ENCODE measurements at places on chromosomes 7 and 10.
A peak's percentile ranks its signal among the peaks of the same experiment; 100 is the strongest.

GRCh38 chr7:112082306-112082705, 123.9 kb downstream of the DOCK4 start:
- DNase-seq, result no peak

GRCh38 chr10:33706746-33707145, 372.3 kb upstream of the NRP1 start:
- no peak for DNase-seq

DNA sequence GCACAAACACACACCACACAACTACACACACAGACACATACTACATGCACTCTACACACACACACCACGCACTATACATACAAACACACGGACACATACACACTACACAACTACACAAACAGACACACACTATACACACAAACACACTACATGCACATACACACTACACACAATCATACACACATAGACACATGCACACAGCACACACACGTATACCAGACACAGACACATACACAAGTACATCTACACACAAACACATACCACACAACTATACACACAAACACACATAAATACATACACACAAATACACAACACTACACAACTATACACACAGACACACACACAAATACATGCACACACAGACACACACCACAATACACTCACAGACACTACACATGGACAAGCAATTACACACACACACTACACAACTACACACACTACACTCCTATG, 4.6 kb downstream of the GPR15LG start:
- no peak for DNase-seq

DNA sequence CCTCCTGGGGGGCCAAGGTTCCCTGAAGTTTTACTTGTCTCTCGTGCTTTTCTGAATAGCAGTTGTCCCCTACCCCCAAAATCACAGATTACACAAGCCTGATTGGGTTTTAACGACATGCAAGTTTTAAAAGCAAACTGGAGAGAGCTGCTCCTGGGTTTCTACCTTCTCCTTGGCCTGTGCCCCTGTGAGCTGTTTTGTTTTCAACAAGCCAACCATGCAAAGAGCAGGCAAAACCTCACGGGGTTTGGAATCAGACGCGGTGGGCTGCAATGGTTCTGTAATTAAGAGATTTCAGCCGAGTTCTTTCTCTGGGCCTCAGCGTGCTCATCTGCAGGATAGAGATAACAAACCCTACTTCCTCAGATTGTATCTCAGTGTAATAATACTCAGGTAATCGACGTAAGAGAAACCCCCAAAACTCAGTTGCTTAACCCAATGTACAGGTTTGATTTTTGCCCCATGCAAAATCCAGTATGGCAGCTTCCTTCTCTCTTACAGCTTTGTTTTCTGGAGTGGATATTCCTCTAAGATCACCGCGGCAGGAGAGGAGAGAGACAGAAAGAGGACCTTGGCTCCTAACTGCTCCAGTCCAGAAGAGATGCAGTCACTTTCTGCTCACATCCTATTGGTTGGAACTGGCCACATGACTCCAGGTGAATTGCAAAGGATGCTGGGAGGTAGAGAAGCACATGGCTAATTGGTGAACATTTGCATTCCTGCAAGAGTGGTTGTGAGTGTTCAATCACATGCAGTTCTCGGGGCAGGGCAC, 42.0 kb downstream of the MYL10 start:
- DNase-seq, result no peak

DNA sequence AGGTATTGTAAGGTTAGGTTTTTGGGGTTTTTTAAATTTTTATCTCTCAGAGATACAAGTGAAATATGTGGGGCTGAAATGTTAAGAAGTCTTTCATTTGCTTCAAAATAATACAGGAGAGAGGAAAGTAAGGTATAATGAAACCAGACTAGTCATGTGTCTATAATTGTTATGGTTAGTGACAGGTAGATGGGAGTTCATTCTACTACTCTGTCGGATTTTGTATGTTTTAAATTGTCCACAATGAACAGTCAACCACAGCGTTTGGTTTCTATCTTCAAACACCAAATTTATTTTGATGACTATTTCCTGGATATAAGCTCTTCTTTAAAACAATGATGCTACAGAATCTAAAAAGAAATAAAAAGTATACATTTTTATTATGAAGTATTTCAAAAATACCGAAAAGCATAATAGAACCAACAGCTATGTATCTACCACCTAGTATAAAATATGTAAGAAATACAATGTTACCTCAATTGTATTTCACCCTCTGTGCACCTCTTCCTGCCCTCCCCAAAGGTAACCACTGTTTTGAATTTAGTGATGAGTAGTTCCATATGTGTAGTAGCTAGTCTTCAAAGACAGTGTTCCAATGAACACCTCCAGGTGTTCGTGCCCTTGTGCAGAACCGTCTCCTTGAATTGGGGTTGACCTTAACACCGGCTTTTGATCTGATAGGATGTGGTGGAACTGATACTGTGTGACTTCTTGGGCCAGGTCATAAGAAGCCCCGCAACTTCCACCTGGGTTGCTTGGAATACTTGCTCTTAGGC, 74.8 kb upstream of the CDK1 start:
- no peak for DNase-seq

GRCh38 chr10:84329196-84329611, 815 bp downstream of the CCSER2 start:
- DNase-seq, result peak; percentile 14

- DNase-seq, result no peak
These were observed 395.7 kb upstream of the FOXK1 start for GRCh38 chr7:4286351-4286750.

GRCh38 chr7:87564296-87564963, 36.3 kb downstream of the ABCB1 start:
- peak; percentile 10 for DNase-seq

GRCh38 chr10:32923849-32924248, 34.2 kb downstream of the ITGB1 start:
- no peak for DNase-seq

GRCh38 chr7:4775848-4776623, 613 bp downstream of the AP5Z1 start:
- no peak for DNase-seq

- DNase-seq, result no peak
These were observed 300.9 kb downstream of the NEBL start for GRCh38 chr10:20596065-20596755.

GRCh38 chr7:131945313-131945911, 389.0 kb upstream of the PODXL start:
- peak; percentile 62 for DNase-seq

DNA sequence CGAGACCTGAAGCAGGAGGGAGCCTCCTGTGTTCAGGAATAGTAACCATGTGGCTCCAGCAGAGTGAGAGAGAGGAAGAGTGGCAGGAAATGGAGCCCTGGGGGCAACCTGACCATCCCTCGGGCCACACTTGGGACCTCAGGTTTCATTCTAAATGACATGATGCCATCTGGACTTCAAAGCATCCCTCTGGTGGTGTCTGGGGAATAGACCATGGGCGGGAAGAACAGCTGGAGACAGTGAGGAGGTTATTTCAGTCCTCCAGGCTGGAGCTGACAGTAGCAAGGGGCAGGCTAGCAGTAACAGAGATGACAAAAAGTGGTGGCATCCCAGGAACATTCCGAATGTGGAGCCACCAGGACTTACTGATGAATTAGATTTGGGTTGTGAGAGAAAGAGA, 44.8 kb downstream of the AKR1B1 start:
- no peak for DNase-seq

DNA sequence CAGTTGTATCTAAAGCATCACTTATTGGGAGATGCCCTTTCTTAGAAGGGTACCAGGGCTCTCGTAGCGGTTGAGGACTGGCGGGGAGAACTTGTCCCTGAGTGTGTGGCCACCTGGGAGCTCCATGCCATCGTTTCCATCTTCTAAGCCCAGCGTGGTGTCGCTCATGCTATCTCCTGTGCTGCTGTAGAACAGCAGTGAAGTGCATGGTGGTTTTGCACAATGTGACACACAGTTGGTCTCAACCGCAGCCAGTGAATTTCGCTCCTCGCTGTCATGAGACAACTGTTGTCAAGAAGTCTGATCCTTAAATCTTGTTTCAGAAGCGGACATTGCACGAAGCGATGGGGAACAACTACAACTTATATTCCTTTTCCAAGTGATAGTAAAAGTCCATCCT, 283.4 kb downstream of the GRID1 start:
- no peak for DNase-seq

- no peak for DNase-seq
These were observed 13.6 kb downstream of the UNCX start for GRCh38 chr7:1246160-1246870.

DNA sequence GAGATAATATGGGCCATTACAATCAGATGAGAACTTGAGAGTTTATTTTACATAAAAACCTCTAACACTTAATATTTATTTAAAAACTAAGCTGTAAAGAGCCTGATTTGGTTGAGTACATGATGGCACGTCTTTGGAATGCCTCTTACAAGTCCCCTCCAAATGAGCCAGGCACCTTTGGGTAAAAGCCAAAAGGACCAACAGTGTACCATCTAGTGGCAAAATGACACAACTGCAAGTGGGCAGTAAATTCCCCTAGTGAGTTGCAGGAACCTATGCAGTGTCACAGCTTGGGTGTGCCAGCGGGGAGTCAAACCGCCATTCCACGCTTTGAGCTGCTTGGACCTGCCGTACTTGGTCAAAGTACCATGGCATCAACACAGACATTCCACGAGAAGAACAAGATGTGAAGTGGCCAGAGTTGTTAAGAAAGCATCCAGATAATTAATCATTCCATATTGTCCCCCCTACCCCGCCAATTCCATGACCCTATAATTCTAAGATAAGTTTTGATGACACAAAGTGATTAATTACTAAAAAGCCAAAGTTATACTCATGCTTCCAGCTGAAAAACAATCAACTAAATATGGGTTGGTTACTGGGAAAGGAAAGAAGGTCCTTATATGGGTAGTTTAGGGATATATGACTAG, 115.2 kb downstream of the SORBS1 start:
- peak; percentile 43 for DNase-seq

DNA sequence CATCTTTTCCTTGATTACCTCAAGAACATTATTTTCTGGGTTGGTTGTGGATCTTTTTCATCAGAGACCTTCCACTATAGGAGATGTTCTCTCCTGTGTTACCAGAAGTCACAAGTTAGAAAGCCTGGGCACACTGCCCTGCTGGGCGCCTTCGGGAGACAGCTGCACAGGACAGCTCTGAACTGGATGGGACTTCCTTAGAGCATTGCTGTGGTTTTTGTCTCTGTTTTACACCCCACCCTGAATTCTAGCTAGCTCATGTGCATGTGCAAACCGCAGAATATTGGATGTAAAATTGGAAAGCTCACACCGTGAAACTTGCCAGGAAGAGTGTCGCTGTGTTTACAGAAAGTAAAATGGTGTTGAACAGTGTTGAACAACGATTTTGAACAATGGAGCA, 54.4 kb upstream of the SEC61G start:
- DNase-seq, result no peak

DNA sequence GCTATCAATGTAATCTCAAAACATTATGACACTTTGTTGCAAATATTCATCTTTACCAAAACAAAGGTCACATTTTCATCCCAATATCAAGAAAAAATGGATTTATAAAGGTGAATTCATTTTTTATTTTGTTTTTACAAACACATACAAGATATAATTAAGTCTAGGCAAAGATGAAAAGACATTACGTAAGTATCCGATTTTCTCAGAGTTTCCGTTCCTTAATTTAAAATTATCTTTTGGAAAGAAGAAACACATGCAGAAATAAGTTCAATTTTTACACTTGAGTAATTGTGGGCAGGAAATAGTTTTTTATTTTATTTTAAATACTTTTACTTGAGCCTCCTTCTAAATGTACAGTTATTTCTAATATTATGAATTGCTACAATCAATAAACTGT, 24.6 kb downstream of the RTKN2 start:
- DNase-seq, result no peak

GRCh38 chr7:94222516-94222915, 172.2 kb upstream of the COL1A2 start:
- no peak for DNase-seq

- DNase-seq, result no peak
These were observed 180.5 kb upstream of the CTBP2 start for GRCh38 chr10:125340903-125341302.

DNA sequence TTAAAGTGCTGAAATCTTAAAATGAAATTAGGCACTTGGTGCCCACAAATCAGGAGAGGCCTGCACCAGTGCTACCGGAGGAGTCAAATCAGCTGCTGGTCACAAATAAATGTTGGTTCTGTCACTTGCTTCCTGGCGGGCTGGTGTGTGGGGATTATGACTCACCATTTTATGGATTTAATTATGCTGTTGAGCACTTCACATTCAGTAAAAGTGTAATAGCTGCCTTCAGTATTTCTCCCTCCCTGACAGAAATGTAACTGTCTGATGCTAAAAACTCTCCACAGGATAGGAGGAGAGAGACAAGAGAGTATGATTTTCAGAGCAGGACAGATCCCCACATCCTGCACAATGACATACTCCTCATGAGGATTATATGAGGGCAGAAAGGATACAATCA, 186.0 kb downstream of the JAZF1 start:
- peak; percentile 77 for DNase-seq

DNA sequence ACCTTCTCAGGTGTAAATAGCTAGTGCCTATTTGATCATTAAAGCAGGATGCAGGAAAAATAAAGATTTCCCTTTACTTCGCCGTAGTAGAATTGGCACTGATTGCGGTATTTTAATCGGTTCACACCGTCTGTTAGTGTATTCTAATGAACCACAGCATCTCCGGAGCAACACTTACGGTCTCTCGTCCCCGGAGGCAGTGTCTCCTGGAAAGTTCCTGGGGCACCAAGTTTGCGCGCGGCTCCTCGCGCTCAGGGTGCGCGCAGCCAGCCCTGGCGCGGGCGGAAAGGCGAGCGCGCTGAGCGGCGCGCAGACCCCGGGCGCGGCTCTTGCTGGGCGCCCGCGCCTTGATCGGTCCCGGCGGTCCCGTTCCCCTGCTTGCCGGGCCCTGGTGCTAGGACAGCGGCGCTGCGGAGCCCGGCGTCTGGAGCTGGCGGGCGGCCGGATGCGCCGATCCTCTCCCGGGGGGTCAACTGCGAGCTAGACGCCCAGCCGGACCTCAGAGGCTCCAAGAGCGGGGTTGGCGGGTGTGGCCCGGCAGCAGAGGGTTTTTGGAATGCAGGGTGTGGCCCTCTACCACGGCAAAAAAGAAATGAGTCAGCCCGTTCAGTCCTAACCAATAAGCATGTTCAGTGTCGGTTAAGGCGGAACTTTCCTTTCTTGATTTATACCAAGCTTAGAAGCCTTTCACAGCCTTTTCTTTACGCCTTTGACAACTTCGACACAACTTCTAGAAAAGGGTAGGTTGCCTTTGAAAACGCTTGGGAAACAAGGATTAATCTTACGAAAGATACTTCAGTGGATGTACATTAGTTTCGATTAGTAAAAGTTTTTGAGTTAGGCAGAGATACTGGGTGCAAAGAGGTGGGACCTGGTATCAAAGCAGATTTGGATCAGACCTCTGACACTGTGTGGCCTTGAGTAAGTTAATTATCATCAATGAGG, 166.8 kb upstream of the ASAH2 start:
- peak; percentile 3 for DNase-seq

DNA sequence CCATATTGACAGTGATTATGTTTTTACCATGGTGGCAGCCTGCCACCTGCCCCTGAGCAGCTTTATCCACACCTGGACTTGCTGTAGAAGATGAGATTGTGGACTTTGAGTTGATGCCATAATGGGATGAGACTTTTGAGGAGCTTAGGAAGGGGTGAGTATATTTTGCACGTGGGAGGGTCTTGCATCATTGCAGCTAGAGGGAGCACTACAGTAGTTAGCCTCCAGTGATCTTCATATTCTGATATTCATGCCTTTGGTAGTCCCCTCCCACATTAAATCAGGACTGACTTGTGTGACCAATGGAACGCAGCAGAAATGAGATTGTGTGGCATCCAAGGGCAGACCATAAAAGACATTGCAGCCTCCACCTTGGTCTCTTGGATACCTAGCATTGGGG, 18.2 kb upstream of the COL13A1 start:
- no peak for DNase-seq

Measured in NCI-H1105 treated with DMSO at 0.1 percent for 48 hours (cell line).